ENCODE measurements at places on chromosomes 16 and 17.

DNA sequence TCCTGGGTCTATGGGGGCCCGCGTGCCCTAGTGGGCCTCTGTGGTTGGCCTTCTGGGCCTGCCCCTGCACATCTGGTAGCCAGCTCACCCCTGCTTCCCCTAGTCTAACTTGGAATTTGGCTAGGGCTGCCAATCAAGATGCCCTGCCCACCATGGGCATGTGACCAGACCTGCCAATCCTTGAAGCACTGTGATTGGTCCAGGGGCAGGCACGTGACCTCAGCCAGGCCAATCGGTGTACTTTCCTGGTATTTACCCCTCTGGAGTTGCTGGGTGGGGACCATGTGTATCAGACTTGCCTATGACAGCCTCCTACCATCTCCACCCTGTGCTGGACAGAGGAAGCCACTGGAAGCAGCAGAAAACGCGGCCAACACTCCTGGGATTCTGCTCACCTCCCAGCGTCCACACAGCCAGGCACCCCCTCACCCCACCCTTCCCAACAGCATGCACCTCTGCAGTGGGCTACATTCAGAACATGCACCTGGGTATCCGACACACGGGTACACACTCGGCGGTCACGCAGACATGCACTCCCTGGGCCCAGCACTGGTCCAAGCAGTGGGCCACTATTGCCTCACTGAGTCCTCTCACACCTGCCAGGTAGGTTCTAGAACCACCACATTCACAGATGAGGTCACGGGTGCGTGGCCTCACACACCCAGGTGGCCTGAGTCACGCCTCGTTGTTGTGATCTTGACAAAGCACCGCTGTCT lies 96.9 kb downstream of the RBFOX3 start:
- DNase-seq, result no peak

DNA sequence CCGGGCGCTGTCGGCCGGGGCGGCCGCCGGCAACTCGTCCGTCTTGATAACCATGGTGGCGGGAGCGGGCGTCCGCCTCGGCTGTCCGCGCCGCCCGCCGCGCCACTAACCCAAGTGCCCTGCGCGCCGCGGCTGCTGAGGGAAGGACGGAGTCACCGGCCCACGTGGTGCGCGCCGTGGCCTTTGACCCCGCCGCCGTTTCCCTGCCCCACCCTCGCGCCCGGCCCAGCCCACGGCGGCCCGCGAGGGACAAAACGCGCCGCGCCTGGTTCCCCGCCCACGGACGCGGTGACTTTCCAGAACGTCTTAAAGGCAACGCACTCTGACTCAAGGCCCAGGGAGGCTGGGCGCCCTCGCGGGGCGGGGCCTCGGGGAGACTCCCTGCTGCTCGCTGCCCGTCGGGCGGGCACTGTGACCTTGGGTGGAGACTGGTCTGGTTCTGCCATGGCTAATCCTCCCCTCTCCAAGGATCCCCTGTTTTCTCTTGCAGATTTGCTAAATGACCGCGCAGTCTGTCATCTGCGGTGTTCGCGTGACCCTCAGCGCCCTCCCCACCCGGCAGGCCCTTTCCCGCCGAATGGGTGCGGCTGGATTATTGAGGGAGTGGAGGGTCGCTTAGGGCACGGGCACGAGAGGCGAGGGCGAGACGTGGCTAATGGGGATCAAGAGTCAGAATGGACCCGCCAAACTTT lies at the start of gene CLUH:
CLUH (minus strand) TSS at position 157 of the 692 bp plus-strand sequence; CDS start at position 54, 103 bp downstream.
- DNase-seq, result peak; percentile 98

DNA sequence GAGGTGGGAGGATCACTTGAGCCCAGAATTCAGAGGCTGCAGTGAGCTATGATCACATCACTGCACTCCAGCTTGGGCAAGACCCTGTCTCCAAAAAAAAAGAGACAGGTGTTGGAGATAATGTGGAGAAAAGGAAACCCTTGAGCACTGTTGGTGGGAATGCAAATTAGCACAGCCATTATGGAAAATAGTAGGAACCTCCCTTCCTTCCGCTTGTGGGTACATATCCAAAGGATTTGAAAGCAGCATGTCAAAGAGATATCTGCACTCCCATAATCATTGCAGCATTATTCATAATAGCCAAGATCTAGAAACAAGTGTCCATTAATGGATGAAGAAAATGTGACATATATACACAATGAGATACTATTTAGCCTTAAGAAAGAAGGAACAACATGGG lies 9.7 kb upstream of the ADCY7 start:
- no peak for DNase-seq

DNA sequence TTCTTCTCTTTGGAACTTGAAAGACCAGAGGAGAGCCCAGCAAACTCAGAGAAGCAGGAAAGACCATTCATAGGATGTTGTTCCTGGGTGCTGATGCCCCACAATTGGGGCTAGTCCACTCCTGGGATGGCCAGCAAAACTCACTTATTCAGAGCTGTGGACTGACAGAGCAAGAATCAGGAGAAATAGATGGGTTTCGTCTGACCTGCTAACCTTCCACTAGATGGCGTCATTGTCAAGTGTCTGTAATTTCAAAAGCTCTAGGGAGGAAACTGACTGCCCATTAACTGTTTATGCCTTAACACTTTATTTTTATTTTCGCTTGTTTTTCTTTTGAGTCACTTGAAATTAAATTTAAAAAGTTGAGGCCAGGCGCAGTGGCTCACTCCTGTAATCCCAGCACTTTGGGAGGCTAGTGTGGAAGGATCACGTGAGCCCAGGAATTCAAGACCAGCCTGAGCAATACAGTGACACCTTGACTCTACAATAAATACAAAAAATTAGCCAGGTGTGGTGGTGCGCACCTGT lies 28.7 kb upstream of the MILR1 start:
- peak; percentile 88 for DNase-seq

DNA sequence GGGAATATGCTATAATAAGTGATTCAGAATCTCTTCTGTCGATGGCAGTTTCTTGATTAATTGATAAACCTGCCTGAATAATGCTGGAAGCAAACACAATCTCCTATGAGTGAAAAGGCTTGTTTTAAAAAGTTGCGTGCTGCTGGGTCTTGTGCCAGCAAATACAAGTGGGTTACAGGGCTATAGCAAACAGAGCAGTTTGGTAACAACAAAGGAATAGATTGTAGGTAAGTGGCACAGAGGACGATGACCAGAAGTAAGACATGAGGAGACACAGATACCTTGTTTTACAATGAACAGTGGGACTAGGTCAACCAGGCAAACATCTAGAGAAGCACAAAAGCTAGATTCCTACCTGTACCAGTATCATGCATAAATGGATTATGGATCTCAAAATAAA lies 23.7 kb upstream of the FAAP100 start:
- no peak for DNase-seq

DNA sequence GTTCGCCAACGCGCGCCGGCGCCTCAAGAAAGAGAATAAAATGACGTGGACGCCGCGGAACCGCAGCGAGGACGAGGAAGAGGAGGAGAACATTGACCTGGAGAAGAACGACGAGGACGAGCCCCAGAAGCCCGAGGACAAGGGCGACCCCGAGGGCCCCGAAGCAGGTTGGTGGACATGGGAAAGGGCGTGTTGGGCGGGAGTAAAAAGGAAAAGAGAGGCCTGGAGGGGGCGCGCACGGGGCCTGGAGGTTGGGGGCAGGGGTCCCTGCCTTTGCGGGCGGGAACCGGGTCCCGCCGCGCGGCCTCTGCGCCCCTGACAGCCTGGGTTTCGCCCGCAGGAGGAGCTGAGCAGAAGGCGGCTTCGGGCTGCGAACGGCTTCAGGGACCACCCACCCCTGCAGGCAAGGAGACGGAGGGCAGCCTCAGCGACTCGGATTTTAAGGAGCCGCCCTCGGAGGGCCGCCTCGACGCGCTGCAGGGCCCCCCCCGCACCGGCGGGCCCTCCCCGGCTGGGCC lies 2.1 kb downstream of the IRX5 start:
- DNase-seq, result no peak

GRCh38 chr16:85588562-85589503 lies 24.3 kb upstream of the GSE1 start:
- no peak for DNase-seq

GRCh38 chr17:49061524-49061943 lies 64.3 kb downstream of the IGF2BP1 start:
- no peak for DNase-seq

- DNase-seq, result no peak
These were observed 73.2 kb upstream of the RPL38 start for GRCh38 chr17:74130276-74130675.

GRCh38 chr17:73901249-73901648 lies 257.0 kb upstream of the SDK2 start:
- DNase-seq, result no peak

GRCh38 chr16:56649820-56650219 lies 1.9 kb upstream of the MT1B start:
- no peak for DNase-seq

GRCh38 chr17:82942166-82943130 lies 102.6 kb upstream of the ZNF750 start:
- DNase-seq, result no peak

DNA sequence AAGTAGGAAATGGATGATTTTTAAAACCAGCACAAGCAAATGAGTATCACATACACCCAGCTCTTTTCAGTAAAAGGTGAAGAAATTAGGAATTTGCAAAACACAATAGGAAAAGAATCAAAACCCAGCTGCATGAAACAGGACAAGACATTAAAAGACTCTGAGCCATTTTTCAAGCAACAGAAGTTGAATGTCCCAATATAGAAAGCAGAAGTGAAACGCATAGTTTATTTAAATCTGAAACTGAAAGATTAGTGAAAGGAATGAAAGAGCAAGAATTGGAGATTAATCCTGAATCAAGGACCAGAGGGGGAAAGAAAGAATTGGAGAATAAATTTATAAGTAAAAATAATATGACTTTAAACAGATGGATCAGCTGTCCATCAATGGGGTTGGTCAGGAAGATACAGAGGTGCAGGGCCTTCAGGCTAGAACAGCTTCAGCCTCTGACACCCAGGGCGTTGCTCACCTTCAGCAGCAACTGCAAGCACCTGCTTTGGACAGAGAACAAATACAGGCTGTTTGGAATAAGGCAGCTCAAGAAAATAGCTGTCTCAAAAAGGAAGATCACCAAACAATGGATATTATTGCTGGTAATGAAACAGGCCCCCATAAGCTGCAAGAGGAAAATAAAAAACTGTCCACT lies 3.9 kb upstream of the ARHGAP17 start:
- DNase-seq, result no peak

- DNase-seq, result no peak
These were observed 9.2 kb upstream of the ALDOC start for GRCh38 chr17:28585851-28586250.

GRCh38 chr17:17876959-17877528 lies 40.3 kb upstream of the SREBF1 start:
- DNase-seq, result no peak

GRCh38 chr17:21194703-21195102 lies 19.3 kb downstream of the TMEM11 start:
- DNase-seq, result no peak

GRCh38 chr17:32269377-32269776 lies 3.7 kb downstream of the RHBDL3 start:
- no peak for DNase-seq

GRCh38 chr16:29903590-29903989 lies 3.3 kb downstream of the ASPHD1 start:
- DNase-seq, result no peak

DNA sequence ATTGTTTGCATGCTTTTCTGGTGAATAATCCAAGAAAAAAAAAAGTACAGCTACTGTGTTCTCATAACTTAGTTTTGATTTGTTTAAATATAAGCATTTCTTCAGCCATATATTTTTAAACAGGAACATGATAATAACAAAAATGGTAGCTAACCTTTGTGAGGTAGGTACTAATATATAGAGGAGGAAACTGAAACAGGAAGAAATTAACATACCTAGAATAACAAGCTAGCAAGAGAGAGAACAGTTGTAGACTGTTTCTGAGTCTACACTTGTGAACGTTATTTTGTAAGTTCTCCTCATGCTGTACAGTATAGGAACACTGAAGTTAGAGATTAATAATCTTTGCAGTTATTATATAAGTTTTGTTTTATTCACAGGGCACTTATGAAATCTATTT lies 49.3 kb downstream of the NSRP1 start:
- no peak for DNase-seq

DNA sequence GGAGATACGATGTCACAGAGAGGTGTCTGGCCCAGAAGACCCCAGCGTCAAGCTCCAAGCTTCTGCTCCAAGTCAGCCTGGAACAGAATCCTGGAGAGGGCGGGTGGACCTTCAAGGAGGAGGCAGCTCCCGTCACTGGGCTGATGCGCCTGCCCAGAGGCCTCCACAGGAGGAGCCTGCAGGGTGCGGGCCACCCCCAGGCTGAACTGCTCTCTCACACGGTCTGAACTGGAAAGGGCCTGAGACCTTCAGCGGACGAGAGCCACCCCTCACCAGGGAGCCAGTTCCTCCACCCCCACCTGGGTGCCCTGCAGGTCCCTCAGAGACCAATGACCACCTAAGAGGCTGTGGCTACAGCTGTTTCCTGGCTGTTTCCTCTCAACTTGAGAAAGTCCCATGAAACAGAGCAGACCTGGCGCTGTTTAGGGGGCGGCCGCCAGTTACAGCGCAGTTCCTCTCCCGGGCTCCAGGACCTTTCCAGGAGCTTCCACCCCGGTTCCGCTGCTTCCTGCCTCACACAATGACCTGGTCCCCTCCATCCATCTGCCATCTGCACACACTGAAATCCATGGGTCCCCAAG lies 36.0 kb upstream of the KLHDC4 start:
- no peak for DNase-seq

GRCh38 chr16:11986521-11987057 lies 10.1 kb downstream of the SNX29 start:
- DNase-seq, result no peak

DNA sequence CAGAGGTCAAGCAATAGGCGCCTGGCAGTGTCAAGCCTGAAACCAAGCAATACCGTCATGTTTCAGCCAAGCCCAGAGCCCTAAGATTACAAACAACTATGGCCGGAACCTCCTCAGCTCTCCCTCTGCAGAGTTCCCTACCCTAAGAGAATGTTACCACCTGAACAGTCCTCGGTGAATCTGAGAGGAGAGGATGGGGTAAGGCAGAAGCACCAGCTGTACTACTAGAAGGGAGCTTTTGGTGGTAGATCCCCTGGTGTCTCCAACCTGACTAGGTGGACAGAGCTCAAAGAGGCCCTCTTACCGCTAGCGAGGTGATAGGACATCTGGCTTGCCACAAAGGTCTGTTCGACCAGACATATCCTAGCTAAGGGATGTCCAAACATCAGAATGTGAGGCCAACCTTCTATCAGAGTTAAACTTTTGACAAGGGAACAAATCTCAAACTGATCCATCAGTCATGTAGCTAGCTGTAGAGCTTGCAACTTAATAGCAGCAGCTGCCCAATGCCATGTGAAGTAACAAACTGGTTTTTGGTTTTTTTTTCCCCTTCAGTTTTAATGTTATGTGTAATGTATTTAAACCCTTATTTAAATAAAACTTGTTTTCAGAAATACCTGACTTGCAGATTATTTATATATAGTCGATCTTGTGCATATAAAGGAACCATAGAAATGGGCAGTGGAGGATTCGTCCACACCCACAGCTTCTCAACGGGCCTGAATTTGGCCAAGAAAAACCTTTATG lies 2.5 kb downstream of the EIF1 start:
- DNase-seq, result no peak

All from lung microvascular endothelial cell (primary cell).